ENCODE measurements at places on chromosomes 11 and 22.

- DNase-seq: no peak
These were observed 44.0 kb upstream of the NOX4 start for GRCh38 chr11:89535221-89535620.

DNA sequence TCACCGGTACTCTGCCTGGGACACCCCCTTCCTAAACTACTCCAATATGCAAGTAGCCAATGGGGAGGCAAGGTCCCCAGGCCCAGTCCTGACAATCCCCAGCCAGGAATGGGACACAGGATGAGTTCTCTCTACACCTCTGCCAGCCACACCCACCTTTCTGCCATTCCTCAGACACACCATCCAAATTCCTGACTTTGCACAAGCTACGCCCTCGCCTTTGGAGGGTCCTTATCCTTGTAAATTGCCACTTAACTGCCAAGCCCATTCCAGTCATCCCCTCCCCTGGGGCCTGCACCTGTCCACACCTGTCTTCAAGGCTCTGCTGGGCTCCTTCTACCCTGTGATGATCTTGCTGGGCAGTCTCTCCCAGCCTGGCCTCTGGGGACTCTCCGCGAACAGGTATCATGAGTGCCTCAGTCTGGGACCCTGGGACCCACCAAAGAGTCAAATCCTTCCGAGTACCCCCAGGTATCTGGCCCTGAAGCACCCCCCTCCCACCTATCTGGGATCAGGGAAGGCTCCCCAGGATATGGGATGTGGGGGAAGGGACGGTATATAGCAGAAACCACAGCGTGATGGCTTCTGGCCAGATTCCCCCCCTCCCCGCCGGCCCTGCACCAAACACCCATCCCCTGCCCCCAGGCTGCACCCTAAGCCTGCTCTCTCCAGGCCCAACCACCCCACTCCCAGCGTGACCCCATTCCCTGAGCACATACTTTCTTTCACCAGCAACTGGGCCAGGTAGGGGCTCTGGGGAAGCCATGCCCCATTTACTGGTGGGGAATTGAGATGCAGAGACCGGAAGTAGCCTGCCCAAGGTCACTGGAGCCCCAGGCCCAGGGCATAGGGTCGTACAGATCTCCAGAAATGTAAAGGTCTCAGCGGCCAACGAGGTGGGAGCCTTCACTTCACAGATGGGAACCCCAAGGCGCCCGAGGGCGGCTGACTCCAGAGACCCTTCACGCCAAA, 806 bp downstream of the ARAP1 start:
- DNase-seq: no peak

- DNase-seq: no peak
These were observed 1.2 kb downstream of the NOX4 start for GRCh38 chr11:89489930-89490329.

- no peak for DNase-seq
These were observed 3.9 kb downstream of the CREB3L1 start for GRCh38 chr11:46281371-46281831.

DNA sequence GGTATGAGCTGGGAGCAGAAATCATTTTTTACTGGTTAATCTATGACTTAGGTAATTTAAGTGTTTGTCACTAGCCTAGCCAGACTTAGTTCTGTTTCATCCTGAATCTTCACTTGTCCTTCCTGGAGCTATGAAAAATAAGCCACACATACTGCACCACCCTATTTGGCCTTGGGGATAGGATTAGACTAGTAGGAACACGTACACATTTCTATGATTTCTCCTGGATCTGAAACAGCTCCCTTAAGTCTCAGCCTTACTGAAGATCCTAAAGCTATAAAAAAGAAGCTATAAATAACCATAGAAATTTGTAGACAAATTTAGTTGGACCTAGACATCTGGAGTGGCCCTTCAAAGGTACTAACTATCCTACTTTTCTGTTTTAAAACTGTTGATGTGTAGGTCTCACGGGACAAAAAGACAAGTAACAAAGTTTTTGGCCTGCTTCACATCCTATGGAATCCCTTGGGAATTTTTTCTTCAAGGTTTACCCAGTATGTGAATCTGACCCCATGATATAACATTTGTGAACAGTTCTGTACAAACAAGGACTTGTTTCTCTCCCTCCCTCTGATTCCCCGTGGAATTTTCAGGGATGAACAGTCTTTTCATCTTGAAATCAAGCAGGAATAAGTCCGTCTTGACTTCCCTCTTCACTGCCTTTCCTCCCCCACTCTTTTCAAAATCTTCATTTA, 275.0 kb downstream of the FAM76B start:
- no peak for DNase-seq

DNA sequence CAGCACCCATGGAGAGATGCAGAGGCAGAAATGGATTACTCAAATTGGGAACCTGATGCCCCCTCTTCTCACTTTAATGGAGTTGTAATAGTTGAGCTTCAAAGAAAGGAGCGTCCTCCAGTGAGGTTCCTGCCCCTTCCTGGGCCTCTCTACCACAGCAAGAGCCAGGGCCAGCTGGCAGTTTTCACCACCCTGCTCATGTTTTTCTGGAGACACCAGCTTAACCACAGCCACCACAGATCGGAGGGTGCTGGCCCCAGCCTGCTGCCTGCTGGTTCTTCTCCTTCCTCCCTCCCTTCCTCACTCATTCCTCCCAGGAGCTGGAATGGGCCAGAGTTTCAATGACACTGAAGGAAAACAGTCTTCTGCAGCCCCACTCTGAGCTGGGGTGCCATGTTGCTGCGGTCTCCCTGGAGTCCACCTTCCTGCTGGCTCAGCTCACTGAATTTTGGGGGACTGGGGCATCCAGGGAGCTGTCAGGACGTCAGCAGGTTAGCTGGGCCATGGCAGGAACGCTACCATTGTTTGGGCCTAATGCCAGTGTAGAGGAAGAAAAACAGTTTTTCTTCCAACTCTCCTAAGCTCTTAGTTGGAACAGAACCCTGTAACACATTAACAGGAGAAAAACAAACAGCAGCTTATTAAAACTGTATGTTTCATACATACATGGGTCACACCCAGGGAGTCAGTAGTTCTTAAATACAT, 57.7 kb downstream of the TRAF6 start:
- DNase-seq: no peak

DNA sequence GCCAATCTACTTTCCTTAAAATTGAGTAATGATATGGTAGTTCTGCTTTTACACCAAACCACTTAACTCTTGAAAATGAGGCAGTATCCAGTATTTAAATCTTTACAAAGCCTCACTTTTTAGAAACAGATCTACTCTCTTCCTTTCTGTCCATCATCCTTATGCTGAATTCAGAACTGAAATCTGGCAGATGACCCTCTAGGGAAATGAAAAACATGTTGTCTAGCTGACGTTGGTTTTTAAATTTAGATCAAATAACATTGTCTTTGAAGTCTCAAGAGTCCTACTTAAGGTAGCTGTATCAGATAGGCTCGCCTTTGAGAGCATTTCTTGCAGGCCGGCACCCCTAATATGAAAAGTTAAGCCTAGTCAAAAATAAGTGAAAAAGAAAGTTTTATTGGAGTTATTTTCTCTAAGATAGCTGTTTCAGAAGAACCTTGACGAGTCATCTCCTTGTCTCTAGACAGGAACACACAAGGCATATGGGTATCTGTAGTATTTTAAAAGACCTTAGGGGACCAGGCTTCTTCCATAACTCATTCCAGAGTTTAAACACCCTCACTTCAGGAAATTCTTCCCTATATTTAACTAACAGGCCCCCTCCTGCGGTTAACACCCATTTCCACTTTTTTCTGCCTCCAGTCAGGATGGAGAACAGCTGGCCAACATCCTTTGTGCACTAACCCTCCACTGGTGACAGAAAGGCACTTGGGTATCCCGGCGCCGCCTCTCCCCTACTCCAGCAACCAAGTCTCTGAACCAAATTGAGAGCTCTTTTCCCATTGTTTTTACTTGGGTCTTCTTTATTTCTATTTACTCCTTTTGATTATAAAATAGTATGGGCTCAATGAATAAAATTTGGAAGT, 81.2 kb downstream of the WNT11 start:
- no peak for DNase-seq

DNA sequence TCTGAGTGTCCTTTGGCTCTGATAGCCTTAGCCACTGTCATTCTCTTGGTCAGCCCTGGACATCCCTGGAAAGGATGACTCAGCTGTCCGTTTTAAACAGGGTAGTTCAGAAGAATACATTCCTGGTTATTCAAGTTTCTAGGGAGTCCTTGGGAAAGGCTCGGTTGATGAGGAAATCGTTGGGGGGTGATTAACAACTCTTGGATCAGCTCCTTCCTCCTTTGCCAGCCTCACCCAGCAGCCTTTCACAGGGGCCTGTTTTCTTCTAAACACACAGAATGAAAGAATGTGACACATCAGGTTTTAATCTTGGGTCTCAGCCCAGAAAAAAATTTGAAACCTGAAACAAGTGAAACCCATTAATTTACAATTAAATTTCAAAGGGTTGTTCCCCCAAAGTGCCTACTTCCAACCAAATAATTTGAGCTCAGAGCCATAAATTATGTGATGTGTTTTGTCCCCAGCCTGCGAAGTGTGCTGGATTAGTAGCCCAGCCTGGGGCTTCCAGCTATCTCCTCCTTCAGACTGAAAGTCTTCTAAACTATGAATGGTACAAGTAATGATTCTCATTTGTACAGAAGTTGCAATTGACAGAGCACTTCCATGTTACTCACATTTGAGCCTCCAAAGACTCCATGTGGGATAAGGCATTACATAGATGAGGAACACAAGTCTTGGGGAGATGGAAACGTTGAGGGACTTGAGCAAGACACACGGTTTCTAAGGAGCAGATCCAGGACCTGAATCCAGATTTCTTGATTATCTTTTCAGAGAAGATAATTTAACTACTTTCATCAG, 19.3 kb upstream of the MRGPRX2 start:
- DNase-seq: no peak

DNA sequence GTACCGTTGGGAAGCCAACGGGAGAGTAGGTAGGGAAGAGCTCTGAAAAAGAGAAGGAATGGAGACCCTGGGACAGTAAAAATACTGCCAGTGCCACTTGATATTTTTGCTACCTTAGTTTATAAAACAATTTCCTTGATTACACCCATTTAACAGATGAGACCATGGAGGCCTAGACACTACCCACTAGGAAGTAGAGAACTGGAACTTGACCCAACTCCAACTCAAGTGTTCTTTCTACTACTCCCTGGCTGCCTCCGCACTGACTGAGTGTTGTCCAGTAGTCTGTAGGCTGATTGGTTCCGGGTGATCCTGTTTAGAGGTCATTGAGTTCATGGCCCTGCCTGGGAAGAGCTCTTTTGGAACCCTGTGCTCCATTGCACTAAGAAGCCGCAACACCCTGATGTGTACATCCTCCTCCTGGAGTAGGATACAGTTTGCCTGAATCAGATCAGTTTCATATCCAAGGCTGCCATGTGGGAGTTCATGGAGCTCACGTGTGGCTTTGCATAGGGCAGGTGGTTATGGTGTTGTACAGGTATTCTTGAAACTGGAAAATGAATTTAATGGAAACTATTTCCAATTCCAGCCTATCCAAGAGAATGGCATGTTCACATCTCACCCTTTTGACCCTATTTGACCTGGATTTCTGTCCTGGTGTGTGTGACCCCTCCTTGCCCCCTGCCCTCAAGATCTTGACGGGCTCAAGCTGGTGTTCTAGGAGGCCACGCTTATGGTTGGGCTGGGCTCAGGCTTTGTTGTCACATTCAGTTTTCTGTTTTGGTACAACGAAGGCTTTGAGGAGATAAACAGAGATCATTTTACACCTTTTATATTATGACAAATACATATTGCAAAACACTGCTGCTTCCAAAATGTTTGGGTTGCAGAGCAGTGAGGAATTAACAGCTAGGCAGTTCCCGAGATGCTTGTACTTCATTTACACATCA, 102.2 kb upstream of the NNMT start:
- no peak for DNase-seq

Measured in omental fat pad (tissue), 4 donors.